Vagina (tissue), 2 donors: ENCODE measurements at places on chromosomes 7 and 10.
A peak's percentile ranks its signal among the peaks of the same experiment; 100 is the strongest.

DNA sequence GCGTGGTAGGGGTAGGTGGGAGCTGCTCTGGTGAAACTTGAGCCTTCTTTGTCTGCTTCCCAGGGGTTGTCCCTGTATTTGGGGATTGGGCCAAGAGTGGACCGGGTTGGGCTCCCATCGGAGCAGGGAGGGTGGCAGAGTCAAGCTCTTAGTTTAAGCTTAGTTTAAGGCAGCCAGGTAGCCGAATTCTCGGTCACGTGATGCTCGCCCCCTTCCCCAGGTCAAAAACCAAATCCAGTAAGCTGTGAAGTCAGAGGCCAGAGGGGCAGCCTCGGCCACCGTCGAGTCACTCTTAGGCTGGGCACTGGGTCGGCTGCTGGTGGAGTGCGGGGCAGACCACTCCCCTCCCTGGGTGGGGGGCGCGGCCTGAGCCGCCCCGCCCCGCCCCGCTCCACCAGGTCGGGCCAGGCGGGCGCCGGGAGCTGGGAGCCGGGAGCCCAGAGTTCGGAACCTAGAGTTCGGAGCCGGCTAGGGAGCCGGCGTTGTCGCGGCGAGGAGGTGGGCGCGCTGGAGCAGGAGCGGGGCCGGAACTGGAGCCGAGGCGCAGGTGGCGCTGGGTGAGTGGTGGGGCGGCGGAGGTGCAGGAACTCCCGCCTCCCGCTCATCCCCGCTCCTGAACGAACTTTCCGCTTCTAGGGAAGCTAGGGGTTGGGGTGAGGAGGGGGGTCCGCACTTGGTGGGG is 2.8 kb upstream of the LZTS2 start:
- no peak for DNase-seq

GRCh38 chr10:104258209-104258608 is 3.5 kb downstream of the GSTO1 start:
- DNase-seq, result no peak

DNA sequence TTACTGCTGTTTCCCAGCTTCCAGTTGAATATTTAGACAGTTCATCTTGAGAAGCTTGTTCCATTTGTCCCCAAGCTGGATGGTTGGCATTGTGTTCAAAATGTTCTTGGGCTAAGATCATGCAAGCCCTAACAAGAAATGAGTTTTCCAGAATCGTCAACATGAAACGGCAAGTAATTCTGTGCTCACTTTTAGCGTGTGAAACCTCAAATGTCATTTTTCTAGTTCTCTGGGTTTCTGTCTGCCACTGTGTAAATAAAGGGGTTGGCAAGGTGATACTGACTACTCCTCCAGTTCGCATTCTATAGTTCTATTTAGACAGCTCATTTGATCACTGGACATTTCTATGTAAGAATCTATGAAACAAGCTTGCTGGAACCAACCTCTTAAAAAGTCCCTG is 194.0 kb downstream of the AHR start:
- DNase-seq, result no peak

DNA sequence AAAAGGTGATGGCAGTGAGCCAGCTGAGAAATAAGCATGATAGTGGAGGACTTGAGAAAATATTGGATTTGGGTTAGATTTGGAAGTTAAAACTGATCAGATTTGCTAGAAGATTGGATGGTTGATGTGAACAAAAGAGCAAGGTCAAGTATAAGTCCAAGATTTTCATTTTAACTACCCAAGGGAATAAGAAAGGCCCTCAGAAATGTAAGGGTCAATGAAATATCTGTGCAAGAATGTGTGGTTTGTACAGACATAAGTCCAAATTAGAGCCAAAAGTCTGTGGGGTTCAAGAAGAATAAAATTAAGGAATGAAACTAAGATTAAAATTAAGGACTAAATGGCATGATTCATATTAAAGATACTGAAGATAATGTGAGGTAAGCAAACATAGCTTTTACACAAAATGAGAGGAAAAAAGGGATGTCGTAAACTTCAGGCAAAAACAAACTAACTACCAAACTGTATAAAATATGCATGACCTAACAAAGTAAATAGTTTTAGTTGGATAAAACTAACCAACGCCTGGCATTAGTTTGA is 78.4 kb upstream of the CACNA2D1 start:
- no peak for DNase-seq

GRCh38 chr10:111278266-111278665 is 201.4 kb downstream of the ADRA2A start:
- no peak for DNase-seq

GRCh38 chr7:41893656-41894055 is 190.8 kb upstream of the INHBA start:
- DNase-seq, result no peak

DNA sequence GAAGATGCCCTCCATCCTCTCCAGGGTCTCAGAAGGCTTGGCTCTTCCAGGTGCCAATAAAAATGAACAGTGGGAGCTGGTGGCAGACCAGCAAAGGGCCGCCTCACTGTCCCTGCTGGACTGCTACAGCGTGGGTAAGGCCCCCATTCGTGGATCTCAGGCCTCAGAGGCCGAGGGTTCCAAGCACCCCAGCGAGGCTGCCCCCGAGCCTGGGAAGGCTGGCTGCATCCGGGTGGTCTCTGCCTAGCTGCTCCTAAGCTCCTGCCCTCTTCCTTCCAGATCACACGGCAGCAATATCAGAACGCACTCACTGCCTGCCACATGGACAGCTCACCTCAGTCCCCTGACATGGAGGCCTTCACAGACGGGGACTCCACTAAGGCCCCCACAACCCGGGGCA is 42.9 kb downstream of the GOT1 start:
- DNase-seq, result no peak

DNA sequence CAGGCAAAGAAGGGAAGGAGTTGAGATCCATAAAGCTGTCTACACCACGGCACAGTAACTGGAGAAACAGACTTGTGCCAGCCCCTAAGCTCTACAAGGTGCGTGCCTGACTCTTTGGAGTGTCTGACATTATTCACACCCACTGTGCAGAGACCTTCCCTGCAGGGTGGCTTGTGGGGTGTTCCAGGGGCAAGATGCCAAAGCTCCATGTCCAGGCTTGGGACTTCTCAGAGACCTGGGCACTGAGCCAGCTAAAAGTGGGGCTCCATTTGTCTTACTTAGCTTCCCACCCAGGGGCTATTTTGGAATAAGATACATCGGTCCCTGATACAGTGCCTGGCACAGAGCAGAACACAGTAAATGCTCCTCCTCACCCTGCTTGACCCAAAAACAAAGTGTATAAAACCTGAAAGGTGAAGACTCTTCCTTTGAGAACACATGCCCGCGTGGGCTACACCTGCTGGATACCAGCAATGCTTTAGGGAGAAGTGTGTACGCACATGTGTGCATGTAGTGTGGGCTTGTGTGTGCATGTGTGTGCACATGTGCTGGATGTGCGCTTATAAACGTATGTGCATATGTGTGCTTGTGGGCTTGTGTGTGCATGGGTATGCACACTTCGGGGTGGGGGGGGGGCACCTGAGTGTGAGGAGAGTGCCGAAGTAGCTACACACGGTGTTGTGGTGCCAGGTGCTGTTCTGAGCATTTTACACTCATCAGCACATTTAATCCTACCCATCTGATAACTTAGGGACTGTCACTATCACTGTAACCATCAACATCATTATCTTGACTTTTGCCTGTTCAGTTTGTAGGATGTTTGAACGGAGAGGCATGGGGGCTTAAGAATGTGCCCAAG is 143.0 kb downstream of the ARHGAP22 start:
- DNase-seq, result peak; percentile 81

- DNase-seq, result no peak
Measured at GRCh38 chr7:155579565-155579964, 33.2 kb upstream of the CNPY1 start.

DNA sequence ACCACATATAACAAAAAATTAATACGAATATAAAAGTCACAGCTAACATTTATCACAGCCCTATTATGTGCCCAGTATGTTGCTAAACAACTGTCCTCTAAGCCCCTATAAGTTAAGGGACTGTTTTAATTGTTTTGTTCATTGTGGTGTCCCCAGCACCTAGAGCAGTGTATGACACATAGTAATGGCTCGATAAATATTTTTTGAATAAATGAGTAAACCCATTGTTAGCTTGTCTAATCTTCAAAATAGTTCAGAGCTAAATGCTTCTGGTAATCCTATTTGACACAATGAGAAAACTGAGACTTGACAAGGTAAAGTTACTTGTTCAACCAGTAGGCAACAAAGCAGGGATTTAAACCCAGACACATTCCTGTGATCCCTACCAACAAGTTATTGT is 78.4 kb upstream of the NEUROD6 start:
- DNase-seq, result no peak

- DNase-seq, result no peak
Measured at GRCh38 chr7:13976594-13976993, 12.9 kb downstream of the ETV1 start.

DNA sequence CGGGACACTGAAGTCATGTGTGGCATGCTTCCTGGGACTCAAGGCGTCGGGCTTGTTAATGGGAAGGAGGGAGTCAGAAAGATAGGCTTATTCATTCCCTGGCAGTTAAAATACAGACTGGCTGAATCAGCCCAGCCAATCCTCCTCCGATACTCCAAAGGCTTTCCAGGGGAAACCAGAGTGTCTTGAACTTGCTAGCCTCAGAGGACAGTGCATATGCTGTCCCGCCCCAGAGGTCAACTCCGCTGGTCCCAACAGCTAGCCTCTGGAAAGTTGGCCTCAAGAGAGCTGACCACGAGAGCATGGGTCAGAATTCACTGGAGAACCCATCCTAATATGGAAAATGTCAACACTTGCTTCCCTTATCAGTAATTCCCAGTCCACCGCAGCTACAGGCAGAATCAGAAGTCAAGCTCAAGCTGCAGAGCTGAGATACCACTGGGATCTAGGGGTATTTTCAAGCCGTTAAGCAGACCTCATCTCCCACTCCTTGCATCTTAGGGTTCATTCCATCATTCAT is 43.0 kb downstream of the ELMO1 start:
- DNase-seq, result no peak

GRCh38 chr10:34766811-34767494 is 48.1 kb downstream of the PARD3 start:
- DNase-seq, result no peak

- no peak for DNase-seq
Measured at GRCh38 chr10:87850742-87851205, 12.6 kb downstream of the KLLN start.

DNA sequence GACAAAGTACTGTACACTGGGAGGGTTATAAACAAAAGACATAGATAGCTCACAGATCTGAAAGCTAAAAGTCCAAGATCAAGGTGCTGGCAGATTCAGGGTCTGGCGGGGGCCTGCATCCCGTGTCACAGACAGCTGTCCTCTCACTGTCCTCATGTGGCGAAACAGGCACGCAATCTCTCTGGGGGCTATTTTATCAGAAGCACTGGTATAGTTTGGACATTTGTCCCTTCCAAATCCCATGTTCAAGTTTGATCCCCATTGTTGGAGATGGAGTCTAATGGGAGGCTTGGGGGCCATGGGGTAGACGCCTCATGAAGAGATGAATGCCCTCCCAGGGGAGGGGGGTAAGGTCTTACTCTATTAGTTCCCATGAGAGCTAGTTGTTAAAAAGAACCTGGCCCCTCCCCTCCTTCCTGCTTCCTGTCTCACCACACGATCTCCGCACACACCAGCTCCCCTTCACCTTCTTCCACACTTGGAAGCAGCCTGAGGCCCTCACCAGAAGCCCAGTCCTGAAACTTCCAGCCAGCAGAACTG is 72.5 kb upstream of the UCN3 start:
- no peak for DNase-seq

GRCh38 chr7:94054130-94054529 is 50.0 kb upstream of the BET1 start:
- no peak for DNase-seq

- no peak for DNase-seq
Measured at GRCh38 chr7:24825381-24825794, 68.1 kb upstream of the GSDME start.

- peak; percentile 89 for DNase-seq
Measured at GRCh38 chr10:123519861-123520260, 146.3 kb upstream of the GPR26 start.

GRCh38 chr10:110416776-110417711 is 80.7 kb upstream of the DUSP5 start:
- no peak for DNase-seq

- peak; percentile 60 for DNase-seq
Measured at GRCh38 chr7:156021471-156021870, 209.2 kb upstream of the SHH start.

- DNase-seq, result no peak
Measured at GRCh38 chr10:80283119-80283518, 6.3 kb downstream of the MAT1A start.

- DNase-seq, result no peak
Measured at GRCh38 chr7:157444011-157444842, 107.4 kb downstream of the DNAJB6 start.

DNA sequence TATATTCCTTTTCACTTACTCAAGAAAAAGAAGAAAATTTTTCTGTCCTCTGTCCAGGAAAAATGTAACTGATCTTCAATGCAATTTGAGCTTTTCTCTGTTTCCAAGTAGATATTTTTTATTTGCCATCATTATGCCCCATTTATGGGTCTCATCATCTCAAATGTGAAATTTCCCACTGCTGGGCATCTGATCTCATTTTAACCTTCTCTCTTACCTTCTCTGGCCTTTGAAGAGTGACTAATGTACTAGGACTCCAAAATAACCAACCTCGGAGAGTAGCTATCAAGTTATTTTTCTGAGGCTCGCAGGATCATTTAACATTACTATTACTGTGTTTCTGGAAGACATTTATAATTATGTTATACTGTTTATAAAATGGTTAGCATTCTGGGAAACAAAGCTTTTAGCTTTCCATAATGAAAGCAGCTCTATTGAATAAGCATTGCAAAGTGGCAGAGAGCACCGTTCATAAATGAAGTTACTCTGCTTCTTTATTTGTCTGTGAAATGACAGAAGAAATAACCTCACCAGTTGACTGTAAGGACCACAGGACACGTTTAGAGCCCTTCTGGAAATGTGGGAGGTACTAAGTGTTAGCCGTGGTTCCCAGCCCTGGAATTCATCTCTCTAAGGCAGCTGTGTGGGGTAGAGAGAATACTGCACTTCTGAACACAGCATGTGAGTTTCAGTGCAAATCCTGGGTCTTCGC is 33.3 kb upstream of the NMT2 start:
- DNase-seq, result no peak

DNA sequence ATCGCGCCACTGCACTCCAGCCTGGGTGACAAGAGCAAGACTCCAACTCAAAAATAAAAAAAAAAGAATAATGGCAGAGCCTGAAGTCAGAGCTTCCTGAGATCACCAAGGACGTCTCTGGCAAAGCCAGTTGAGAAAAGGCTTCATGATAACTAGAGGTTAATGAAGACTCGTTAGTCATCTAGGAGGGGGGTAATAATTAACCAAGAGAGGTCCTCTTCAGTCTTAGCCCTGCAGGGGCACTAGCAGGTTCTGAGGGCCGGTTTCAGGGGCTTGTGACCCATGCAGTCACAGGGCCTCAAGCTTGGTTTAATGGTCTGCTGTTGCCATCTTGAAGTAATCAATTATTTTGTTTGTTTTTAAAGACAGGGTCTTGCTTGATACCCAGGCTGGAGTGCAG is 28.6 kb upstream of the PROSER2 start:
- DNase-seq, result no peak

DNA sequence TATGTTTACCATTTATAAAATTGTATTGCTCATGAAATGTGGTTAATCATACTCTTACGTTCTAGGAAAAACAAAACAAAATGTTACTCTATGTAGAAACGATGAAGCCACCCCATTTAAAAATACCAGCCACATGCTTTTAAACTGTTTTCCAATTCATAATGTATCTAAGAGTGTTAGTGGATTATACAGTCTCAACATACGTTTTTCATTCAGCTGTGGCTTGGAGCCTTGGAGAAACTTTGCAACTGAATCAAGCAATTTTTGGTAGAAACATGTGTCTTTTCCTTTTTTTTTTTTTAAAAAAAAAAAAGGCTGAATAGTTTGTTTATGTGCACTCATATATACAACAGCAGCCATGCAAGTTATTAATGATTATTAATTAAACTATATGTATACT is 378.0 kb upstream of the SEMA3D start:
- no peak for DNase-seq
